NCI-H2081 treated with DMSO at 0.1 percent for 48 hours (cell line): ENCODE measurements at places on chromosomes 13 and 19.

DNA sequence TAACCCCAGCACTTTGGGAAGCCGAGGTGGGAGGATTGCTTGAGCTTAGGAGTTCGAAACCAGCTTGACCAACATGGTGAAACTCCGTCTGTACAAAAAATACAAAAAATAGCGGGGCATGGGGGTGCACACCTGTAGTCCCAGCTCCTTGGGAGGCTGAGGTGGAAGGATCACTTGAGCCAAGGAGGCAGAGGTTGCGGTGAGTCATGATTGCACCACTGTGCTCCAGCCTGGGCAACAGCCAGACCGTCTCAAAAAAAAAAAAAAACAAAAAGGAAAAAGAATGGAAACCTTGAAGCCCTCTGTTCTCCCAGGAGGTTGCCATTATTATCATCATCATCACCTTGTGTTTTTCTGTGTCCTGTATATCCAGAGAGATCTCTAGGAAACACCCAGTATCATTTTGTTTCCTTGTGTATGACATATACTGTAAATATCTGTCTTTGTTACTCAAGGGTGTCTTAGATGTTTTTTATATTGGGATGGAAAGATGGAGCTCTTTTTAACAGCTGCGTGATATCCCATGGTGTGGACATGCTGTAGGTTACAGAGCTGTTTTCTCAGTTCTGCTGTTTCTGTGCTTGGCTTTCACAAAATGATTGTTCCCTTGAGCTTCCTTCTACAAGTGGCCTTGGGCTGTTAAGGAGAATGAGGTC is 11.8 kb downstream of the CHAF1A start:
- no peak for DNase-seq

- DNase-seq: no peak
Measured at GRCh38 chr19:35555301-35556005, 8.0 kb downstream of the ATP4A start.

GRCh38 chr19:8085598-8086408 is 33.2 kb downstream of the CCL25 start:
- no peak for DNase-seq

DNA sequence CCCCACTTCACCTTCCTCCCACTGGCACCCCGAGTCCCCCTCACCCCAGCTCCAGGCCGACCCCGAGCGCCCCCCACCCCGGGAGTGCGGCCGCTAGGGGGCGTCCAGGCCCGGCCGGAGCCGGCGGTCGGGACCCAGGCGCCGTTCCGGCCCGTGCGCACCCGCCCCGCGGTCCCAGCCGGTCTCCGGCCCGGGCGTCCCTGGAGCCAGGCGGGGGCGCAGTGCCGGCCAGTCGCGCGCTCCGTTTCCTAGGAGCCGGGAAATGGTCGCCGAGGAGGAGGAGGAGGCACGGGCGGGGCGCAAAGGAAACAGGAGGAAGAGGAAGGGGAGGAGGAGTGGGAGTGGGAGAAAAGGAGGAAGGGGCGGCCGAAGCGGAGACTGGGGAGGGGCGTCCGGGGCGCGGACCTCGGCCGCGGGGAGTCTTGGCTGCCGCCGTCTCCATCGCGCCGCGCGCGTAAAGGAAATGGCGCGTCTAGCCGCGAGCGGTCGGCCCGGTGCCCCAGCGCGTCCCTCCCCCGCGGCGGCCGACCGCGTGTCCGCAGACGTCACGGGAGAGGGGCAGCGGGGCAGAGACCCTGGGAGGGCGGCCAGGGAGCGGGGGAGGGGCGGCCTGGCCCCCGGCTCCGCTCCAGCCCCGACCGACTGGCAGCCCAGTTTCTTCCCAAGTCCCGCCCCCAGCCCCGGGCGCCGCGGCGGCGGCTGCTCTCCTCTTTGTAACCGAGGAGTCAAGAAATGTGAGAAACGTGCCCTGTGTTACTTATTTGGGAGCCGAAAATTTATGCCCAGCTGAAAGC is 1.1 kb upstream of the KCTD15 start:
- no peak for DNase-seq

DNA sequence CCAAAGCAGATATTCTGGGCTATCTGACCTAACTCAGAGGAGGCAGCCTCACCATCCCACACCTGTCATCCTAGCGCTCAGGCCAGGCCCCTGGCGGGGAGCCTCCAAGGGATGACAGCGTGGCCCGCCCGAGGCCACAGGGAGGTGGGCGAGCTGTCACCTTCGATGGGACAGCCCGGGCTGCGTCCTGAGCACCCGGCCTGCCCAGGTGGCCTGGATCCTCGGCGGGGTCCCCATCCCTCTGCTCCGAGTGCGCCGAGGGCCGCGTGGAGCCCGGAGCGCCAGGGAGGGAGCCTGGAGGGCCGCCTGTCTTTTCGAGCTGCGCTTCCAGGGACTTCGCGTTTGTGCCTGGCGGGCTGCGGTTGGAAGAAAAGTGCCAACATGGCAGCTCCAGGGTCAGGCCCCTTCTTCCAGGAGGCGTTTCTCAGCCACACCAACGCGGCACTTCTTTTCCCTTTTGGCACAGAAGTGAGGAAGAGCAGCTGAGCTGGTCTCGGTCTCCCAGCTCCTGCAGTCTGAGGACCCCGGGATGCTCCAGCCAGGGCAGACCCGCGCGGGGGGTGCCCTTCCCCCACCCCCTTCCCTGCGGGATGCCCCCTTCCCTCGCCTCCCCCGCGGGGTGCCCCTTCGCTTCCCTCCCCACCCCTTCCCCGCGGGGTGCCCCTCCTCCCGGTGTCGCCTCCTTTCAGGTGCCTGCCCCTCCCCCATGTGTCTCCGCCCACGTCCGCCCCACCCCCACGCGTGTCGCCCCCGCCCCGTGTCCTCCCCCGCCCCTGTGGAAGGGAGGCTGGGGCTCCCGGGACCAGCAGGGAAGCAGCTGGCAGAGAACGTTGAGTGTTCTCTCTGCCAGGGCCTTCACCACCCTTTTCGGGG is 42.3 kb downstream of the GJA3 start:
- no peak for DNase-seq

GRCh38 chr19:4622695-4623421 is 16.5 kb upstream of the TNFAIP8L1 start:
- DNase-seq: no peak

DNA sequence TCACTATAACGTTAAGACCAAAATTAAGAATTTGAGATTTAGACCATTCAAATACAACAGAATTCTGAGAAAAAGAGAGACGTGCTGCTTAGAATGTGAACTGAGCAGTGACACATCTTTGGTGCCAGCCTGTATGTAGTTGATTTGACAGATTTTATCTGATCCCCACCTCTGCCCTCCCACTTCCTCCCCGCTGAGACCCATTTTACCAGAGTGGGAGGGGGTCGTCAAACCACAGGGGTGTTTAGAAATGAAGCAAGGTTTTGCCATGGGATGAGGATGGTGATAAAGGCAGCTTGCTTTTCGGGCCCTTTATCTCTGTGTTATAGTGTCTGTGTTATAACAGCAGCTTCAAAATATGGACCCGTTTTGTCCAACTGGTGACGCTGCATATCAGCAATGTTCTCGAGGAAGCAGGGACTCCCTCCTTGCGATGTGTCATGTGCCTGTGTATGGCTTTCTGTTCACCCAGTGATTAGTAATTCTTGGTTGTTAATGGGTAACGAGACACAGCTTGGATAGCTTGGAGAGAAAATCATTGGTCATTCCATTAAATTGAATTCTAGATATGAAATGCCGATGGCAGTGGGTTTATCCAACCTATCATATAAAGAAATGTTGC is 125.0 kb downstream of the HS6ST3 start:
- no peak for DNase-seq

DNA sequence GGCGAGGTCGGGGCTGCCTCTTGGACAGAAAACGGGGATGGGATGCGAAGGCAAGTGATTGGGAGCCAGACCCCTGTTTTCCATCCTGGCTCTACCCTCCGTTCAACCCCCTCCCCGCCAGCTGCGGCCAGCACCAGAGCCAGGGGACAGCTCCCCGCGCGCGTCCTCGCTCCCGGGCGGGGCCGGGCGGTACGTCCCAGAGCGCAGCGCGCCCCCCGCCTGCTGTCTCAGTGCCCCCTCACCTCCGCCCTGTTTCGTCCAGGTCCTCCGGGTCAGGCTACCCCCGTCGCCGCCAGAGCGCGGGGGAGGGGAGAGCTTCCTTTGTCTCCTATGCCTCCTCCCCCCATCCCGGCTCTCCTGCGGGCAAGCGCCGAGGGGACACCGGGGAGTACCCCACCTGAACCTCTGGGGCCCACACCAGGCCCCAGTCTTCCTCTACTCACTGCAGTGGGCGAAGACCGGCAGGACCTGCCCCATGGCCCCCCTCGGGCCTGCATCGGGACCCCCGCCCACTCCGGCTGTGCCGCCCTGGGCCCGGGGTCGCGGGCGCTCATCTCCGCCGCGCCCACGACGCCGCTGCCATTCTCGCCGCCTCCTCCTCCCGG is 396 bp downstream of the RTN2 start:
- no peak for DNase-seq

DNA sequence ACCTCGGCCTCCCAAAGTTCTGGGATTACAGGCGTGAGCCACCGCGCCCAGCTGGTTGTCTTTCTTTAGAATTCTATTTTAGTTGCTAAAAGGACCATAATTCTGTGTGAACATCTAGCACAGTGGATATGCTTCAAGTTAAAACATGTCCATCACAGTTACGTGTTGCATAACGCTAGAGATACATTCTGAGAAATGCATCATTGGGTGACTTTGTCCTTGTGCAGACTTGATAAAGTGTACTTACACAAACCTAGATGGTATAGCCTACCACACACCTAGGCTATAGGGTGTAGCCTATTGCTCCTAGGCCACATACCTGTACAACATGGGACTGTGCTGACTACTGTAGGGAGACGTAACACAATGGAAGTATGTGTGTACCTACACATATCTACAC is 35.4 kb downstream of the DOCK9 start:
- DNase-seq: no peak

- no peak for DNase-seq
Measured at GRCh38 chr13:72120632-72121031, 253.6 kb upstream of the DACH1 start.
